ENCODE measurements at places on chromosomes 2 and 18. TPM values are rescaled to one million over a fixed set of nuclear protein-coding genes. Genes with fewer than 3 reads are reported as not detected.

DNA sequence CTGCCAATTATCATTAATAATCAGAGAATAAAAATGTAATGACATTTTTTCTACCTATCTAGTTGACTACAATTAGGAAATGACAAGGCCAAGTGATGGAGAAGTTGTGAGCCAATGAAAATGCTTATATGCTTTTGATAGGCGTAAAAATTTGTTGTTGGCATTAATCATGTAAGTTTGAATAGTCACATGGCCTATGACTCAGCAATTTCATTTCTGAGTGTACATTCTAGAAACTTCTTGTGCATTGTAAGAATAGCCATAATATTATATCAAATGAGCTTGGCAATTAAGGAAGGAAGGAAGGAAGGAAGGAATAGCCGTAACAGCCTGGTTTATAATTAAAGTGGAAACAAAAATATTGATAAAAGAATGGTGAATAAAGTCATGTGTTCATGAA lies 179.9 kb downstream of the PTH2R start:
- no peak for DNase-seq

GRCh38 chr2:3073041-3073595 lies 304.5 kb downstream of the EIPR1 start:
- DNase-seq: no peak

DNA sequence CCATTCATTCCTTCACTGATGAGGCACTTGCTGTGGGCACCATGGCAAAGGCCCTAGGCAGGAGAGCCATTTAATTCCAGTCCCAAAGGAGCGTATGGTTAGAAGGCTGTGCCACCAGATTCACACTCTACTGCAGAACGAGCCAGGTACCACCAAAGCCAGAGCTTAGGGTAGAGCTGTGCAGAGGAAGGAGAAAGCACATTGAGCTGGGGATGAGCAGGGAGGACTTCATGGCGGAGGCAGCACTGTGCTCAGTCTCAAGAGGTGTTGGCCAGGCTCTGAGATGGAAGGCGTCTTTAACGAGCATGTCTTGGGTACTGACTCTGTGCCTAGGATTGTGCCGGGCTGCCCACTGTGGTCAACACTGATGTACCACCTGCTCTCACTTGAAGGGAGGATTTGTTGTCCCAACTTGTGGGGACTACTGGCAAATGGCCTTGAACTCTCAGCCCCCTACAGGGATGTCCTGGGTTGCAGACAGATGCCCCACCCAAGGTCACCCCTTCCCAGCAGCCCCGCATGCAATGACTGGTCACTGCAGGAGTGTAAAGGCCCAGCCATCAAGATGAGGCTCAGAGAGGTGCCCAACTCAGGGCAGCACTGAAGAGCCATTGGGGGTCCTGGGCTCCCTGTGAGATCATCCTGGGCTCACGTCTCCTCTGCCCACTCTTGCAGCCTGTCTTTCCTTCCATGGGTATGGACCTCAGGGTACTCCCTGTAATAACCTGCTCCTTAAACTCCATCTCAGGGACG lies 251.4 kb downstream of the GLI2 start:
- DNase-seq: no peak

GRCh38 chr2:235433860-235434259 lies 60.0 kb upstream of the AGAP1 start:
- peak; percentile 41 for DNase-seq

- no peak for DNase-seq
These were observed 9.1 kb upstream of the MALT1 start for GRCh38 chr18:58662118-58662517.

DNA sequence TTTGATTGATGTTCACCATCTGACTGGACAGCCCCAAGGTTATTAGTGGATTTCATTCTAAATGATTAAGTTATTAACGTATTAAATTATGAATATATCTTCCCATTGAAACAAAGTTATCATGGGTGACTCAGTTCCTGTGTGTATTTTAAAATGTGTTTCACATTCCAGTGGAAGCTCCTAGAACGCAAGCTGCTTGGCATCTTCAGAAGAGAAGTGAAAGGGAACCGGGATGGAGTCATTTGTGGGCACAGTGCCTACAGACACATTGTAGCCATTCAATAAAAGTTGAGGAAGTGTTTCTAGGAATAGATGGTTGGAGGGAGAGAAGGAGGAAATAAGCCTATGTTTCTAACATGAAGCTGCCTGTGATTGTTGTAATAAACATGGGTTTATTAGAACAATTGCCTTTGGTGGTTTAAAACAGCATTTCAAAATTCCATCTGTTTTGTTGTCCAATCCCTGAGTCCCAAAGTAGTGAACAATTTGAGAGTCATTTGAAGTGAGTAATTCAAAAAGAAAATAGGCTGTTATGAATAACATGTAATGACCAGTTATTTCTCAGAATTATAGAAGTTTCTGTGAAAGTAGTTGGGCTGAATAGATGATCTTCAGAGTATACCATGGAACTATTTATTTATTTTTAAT lies 143.5 kb downstream of the PKP4 start:
- no peak for DNase-seq

DNA sequence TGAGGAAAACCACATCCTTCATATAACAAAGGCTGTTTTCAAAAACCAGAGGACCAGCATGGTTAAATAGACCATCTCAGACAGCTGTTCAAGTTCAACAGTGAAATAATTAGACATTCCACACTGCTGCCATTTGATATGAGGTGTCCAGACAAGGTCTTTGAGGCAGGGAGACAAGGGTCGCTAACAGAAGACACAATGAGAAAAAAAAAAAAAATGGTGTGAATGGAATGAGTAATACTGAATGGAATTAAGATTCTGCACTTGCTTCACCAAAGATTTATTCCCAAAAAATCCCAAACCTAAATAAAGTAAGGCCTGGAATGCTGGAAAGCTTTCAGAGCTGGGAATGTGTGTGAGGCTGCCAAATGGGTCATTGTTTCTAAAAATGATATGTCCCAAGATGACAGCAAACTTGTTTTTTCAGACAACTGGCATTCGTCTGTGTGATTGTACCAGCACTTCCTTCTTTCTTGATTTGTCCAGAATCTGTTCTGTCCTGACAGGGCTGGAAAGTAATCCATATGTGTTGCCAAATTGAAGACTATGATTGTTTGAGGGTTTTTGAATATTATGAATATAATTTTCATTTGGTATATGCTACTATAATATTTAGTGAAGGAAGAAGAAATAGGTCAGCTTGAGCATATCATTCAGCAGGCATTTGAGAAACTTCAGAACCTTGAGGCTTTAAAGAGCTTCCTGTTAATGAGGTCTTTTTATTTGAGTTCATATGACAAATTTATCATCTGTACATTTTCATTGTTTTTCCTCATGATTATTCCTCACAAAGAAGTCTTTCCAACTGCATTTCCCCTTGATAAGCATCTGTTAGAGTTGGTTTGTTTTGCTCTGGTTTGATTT lies 85.2 kb upstream of the ITGA4 start:
- DNase-seq: no peak

DNA sequence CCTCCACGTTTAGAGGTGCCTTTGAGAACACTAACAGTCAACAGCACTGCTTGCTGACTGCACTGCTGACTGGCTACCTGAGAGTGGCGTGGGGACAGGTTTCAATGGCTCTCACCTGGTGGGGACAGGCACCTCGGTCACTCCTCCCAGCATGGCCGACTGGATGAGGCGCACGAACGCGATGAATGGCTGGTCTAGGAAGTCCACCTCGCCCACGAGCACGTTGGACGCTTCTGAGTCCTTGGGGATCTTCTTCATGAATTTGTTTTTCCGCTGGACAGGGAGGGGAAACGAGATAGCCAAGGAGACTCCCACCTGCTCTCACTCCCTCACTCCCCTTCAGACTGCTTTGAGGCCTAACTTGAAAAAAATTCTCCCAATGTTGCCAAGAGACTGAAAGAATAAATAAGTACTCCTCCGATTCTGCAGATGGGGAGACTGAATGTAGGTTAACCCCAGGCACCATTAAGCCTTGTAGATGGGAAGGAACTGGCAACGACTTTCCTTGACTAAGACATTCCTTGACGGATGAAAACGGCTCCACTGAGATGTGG lies 57.3 kb downstream of the MTHFD2 start:
- no peak for DNase-seq

DNA sequence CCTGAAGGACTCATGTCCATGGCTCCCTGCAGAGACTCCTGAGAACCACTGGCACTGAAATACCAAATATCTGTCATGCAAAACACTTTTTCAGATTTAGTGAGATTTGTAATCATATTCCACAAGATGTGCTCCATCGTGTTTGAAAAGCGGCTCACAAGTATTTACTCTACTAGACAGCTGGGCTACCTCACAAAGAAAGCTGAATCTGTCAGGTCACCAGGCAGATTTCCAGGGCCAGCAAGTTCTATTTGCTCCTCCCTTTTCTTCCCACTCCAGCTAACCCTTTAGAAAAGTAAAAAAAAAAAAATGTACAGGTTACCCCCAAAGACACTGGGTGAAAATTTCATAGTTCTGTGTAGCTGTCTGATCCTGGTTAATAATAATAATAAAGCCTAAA lies 22.9 kb downstream of the WIPF1 start:
- no peak for DNase-seq

DNA sequence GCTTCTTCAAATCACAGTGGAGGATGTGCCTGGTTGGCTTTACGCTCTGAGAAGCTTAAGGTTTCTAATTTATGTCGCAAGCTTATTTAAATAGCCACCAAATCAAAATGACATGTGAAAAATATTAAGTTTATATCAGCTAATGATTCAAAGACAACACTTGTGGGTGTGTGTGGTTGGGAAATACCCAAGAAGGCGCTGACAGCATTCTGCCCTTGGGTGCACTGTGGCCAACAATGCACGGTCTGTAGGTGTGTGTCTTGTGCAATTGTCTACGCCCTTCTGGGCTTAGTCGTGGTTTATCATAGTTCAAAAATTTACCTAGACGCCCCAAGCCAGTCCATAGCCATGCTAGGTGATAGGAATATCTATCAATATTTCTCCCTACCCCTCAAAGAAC lies 60.9 kb downstream of the KCTD1 start:
- no peak for DNase-seq

DNA sequence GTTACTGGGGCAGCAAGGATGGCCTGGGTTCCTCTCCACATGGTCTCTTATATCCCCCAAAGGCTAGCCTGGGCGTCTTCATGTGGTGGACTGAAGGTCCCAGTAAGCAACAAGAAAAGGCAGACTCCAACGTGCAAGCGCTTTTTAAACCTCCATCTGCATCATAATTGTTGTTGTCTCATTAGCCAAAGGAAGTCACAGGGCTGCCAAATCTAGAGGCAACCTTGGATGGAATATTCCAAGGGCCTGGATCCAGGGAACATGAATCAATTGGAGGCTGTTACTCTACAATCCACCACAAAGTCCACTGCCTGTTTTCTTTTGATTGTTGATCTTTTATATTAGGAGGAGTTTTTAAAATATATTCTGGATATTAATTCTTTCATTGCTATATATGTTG lies 118.8 kb downstream of the SH3RF3 start:
- DNase-seq: no peak

DNA sequence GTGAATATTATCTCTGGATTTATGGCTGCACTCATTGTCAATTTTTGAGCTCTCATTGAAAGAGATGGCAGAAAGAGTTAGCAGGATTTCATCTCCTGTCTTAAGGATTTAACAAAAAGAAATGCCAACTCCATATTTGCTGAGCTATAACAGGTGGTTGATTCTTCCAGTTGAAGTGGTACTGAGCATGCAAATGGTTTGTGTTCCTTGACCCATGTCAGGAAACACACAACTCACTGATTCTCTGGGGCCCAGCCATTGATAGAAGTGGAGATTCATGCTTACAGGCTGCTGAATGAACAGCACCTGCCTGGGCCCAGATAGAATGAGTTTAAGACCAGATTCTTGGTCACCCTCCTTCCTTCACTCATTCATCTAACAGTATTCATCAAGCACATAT lies 128.8 kb downstream of the CERS6 start:
- DNase-seq: no peak

- DNase-seq: no peak
These were observed 109.1 kb downstream of the MCFD2 start for GRCh38 chr2:46806526-46806925.

- no peak for DNase-seq
These were observed 65.6 kb downstream of the TLK1 start for GRCh38 chr2:171095014-171095582.

- no peak for DNase-seq
These were observed 150.8 kb downstream of the CCDC85A start for GRCh38 chr2:56334622-56335021.

DNA sequence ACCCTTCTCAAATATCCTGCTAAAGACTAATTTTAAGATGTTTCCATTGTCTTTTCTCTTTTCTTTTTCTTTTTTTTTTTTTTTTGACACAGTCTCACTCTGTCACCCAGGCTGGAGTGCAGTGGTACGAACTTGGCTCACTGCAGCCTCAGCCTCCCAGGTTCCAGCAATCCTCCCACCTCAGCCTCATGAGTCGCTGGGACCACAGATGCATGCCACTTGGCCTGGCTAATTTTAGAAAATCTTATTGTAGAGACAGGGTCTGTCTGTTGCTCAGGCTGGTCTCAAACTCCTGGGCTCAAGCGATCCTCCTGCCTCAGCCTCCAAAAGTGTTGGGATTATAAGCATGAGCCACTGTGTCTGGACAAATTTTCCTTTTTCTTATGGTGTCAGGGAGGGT lies 167.5 kb downstream of the MCFD2 start:
- no peak for DNase-seq

GRCh38 chr2:224278531-224278930 lies 123.4 kb downstream of the FAM124B start:
- no peak for DNase-seq

DNA sequence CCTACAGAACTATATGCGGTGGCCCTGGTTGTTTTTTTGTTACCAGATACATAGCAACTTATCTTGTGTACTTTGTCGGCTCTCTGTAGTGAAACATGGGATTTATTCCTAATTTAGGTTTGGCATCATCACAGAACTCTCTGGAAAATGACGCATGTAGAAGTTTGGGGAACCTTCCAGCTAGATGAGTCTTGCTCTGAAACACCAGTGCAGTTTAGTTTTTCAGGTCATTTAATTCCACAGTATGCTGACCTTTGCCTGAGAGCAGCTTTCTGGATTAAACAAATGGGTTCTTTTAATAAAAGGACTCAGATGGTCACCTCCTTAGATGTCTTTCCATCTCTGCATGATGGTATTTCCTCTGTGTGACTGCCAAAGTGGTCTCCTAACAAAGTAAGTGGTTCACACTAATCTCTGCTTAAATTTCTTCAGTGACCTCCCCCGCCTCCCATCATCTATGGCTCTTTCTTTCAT lies 39.9 kb downstream of the MYO3B start:
- DNase-seq: no peak

- no peak for DNase-seq
These were observed 707.4 kb upstream of the CDH2 start for GRCh38 chr18:28884304-28884703.

PLEK gene
- 0.56 TPM for total RNA-seq

TMEM17 gene
- total RNA-seq: 0.58 TPM

PROKR1 gene
- 0.18 TPM for total RNA-seq

RBM45 gene
- 16.8 TPM for total RNA-seq

INO80D gene
- 7.7 TPM for total RNA-seq

CREG2 gene
- total RNA-seq: not detected

GPC1 gene
- total RNA-seq: 0.82 TPM

ASTL gene
- total RNA-seq: not detected

NCKAP5 gene
- total RNA-seq: not detected

IL36G gene
- not detected for total RNA-seq

GPR45 gene
- not detected for total RNA-seq

NOTO gene
- not detected for total RNA-seq

SEPTIN10 gene
- 0.40 TPM for total RNA-seq

RPIA gene
- total RNA-seq: 41.2 TPM

MAPK4 gene
- total RNA-seq: not detected

MRO gene
- total RNA-seq: not detected

Measured in K562 (cell line).